AG20443 (cell line): ENCODE measurements at places on chromosomes 3 and 15.

GRCh38 chr15:77659350-77660321, 26.9 kb upstream of the LINGO1 start:
- DNase-seq: peak; percentile 84

DNA sequence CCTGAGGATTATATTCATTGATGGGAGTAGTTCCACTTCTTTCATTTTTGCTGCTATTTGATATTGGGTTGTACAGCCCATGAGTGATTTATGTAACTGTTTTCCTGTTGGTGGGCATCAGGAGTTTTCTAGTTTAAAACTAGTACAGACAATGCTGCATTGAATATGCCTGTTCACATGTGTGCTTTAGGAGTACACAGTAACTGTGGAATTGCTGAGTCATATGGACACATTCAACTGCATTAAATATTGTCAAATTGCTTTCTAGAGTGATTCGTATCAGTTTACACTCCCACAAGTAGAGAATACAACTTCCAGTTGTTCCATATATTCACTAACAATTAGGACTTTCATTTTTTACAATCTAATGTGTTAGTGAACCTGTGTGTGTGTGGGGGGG, 59.8 kb upstream of the THSD4 start:
- no peak for DNase-seq

DNA sequence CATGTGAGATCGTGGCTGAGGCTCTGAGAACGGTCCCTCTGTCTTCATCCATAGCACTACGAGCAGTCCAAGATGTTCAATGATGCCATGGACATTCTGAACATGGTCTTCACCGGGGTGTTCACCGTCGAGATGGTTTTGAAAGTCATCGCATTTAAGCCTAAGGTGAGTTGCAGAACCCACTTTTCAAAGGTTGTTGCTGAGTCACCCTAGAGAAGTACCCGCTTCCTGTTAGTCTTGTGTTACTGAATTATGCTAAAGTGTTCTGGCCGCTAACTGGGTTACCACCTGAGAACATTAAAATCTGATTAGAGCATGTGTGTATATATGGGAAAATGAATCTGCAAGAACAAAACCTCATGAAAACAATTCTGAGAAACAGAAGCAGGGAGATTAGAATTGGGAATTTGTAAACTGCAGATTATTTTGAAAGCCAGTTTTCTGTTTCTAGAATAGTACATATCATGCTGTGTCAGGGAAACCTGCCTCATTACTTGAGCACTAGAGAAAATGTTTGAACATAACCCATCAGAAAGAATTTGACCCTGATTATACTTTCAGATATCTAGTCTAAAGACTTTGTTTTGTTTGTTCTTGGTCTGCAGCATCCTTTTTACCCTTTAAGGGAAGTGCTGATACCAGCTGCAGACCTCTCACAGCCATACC, 92.6 kb downstream of the CHDH start:
- no peak for DNase-seq

- no peak for DNase-seq
Observed at GRCh38 chr3:109921509-109921908, 584.2 kb upstream of the DPPA4 start.

DNA sequence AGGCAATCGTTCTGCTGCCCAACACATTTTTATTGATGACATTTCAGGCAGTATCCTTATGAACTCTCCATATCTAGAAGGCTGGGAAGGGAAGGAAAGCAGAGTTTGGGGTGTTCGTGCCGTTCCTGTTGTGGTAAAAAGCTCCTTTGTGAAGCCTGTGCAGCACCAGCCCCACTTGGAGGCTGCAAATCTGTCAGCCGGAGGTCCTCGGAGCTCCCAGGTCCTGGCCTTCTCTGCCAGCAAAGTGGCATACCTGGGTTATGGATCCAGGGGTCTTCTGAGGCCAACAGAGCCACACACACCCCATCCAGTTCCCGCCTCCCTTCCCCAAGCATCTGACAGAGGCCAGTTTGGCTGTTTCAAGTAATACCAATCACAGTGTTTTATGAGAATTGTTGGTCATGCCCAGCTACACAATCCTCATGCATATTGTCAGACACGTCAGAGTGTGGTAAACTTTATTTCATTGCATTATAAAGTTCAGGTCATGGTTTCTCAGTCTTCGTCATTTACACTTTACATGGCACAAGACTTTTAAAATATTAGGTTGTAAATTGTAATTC, 15.9 kb upstream of the USP3 start:
- DNase-seq: no peak

- DNase-seq: peak; percentile 80
Observed at GRCh38 chr3:9399746-9400145, 2.3 kb downstream of the SETD5 start.

DNA sequence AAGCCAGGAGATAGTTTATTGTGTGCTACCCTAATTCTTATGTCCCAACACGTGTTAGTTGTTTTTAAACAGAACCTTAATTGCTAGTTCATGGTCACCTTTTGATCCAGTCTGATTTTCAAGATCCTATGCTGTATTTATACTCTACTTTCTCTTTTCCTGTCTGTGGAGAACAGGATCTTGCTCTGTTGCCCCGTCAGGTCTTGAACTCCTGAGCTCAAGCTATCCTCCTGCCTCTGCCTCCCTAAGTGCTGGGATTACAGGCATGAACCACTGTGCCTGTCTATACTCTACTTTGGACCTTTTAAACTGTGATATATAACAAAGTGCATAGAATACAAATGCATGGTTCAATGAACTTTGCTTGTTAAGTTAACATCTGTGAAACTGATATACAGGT, 44.7 kb upstream of the TSC22D2 start:
- no peak for DNase-seq

- DNase-seq: no peak
Observed at GRCh38 chr3:155131104-155131503, 51.0 kb downstream of the MME start.

- DNase-seq: no peak
Observed at GRCh38 chr3:189157232-189158007, 14.4 kb upstream of the TPRG1 start.

DNA sequence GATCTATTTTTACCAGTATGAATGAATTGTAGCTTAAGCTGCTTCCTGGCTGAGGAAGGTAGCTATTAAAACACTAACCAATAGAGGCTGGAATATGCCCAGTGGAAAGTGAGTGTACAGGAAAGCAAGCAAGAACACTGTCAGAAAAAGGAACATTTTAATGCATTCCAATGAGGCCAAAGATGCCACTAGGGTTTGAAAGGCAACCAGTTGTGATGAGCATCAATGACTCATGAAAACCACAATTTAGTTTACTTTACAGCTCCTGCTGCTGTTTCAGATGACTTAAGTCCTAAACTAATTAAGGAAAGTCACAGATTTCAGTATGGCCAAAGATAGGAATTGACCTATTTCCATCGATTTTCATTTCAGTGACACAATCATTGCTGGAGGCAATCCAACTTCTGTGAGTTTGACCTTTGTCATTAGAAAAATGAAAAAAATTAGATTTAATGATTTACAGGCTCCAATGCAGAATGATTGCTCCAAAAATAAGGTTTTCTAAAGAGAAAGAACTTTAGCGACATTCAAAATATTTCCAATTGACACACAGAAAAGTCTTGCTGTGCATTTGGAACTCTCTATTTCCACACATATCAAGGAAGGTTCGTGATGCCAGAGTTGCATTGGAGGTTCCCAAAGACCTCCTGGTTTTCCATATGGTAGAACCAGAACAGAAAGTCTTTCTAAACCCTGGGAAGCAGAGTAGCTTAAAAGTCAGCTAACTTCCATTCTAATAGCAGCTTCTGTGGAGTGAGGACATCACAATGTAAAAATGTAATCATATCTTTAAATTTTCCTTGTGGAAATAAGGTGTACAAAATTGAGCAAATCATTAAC, 103.0 kb downstream of the SUCNR1 start:
- DNase-seq: peak; percentile 81

GRCh38 chr3:170144437-170144843, 37.1 kb downstream of the PHC3 start:
- DNase-seq: no peak

DNA sequence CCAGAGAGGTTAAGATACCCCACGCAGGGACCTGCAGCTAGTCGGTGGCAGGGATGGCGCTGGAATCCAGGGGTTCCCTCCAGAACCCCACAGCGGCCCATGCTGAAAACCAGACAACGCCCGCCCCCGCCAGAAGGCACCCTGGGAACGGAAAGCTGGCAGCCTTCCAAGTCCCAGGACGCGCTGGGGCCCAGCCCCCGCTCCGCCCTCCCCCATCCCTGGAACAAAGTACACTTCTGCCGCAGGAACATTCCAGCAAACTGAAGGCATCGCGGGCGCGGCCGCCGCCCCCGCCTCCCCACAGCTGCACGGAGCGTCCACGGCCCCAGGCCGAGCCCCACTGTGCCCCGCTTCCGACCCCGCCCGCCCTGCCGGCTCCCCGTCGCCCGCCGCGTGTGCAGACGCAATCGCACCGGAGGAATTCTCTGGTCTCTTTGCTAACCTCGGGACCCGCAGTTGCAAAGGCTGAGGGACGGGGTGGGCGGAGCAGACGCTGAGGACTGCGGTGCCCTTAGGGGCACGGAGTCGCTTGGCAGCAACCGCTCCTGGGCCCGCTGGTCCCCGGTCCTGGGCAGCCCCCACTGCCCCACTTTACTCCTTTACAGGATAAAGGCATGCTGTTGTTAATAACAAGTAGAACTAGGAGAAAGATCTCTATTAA, 44.8 kb upstream of the RNU6-1 start:
- DNase-seq: peak; percentile 86

DNA sequence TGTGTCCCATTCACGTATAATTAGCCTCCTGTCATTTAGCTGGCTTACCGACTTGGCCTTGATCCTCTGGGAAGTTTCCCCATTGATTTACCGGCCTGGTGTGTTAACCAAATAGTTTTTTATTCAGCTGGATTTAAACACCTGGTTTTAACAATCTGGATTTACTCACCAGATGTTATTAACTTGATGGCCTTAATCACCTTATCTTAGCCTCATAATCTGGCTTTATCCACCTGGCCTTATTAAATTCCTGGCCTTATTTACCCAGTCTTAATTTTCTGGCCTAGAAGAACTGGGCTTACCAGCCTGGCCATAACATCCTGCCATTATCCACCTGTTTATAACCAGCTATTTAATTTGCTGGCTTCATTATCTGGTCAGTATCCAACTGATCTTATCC, 89.9 kb downstream of the IL12A start:
- no peak for DNase-seq

- no peak for DNase-seq
Observed at GRCh38 chr3:107085261-107085660, 292.0 kb upstream of the CCDC54 start.

DNA sequence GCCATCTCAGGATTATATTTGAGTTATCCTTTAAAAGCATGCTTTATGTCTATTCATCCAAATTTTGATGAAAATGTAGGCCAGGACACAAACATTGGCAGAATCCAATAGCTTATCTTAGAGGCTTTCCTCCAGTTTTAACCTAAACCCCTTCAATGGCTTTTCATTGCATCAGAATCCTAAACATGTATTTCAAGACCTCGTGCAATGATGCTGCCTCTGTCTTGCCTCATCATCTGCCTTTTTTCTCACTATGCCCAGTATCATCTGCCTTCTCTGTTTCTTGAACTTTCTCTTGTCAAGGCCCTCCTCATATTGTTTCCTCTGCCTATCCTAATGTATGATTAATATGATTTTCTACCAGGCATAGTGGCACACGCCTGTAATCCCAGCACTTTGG, 76.1 kb upstream of the MAP4 start:
- DNase-seq: no peak

GRCh38 chr15:24734396-24734795, 58.8 kb downstream of the NPAP1 start:
- no peak for DNase-seq

- DNase-seq: no peak
Observed at GRCh38 chr3:186997061-186997460, 66.7 kb downstream of the ST6GAL1 start.

GRCh38 chr15:64931381-64931780, 19.7 kb downstream of the ANKDD1A start:
- peak; percentile 9 for DNase-seq

GRCh38 chr3:158847452-158847821, 45.6 kb downstream of the MFSD1 start:
- DNase-seq: peak; percentile 55

DNA sequence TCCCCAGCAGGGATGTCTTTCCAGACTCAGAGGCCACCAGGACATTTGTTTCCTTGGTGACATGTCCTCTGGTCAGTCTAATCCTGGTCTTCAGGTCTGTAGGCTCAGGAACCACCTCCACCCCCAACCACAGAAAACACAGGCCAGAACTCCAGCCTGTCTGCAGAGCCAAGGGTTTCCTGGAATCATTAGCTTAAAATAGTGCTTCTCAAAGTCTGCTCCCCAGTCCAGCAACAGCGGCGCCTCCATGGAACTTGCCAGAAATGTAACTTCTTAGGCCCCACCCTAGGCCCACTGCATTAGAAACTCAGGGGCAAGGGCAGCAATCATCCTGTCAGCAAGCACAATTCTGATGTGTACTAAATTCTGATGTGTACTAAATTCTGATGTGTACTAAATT, 20.0 kb downstream of the SLC28A1 start:
- DNase-seq: no peak

GRCh38 chr3:143975554-143976152, 4.0 kb downstream of the DIPK2A start:
- peak; percentile 20 for DNase-seq

DNA sequence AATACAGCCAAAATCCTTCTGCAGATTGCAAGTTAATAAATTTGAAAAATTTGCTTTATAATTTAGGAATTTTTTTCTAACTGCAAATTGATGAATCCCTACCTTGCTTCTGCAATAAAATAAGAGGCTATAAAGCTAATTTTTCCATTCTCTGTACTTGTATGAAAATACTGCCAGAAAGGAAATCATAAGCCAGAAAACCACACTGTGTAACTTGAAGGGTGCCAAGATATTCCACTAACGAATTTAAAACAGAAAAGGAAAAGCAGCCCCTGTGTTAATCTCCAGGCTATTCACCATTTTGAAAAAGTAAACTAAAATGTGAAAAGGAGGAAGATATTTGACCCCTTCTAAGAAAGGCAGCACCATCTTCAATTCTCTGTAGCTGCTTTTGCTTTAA, 557.9 kb upstream of the ZNF385D start:
- no peak for DNase-seq

GRCh38 chr15:37981201-37981600, 46.8 kb downstream of the TMCO5A start:
- no peak for DNase-seq

- DNase-seq: no peak
Observed at GRCh38 chr15:83474578-83474977, 27.4 kb downstream of the SH3GL3 start.

DNA sequence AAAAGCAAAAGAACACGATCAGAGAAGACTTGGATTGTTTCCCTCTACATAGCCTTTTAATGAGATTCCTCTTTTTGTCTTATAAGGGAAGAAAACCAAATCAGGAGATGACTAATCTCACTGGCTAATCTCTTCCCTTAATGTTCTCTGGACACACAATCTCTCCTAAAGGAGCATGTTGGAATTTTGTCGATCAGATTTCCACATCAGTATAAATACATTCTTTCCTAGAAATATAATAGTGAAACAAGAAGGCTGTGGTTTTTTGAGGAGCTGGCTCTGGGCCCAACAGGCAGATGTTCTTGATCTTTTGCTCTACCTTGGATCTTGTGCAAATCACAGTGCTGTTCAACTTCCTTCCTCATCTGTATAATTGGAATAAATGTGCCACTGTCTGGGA, 94.0 kb downstream of the GTPBP8 start:
- DNase-seq: peak; percentile 66
